ENCODE measurements at places on chromosomes 6 and 20.

DNA sequence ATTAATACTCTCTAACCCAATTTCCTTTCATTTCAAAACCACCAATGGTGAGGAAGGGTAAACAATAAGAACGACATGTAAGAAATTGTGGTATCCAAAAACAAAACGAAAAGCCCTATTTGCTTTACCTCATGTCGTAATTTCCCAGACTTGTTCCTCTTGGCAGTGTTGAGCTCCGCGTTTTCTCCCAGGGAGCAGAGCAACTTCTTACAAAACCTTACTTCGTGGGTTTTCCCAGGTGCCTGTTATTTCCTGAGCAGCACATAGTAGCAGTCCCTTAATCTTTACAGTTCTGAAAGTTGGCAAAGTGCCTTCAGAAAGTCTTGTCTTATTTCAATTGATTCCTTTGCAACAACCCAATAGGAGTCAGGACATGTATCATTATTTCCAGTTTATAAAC lies 207.9 kb upstream of the MARCKS start:
- peak; percentile 28 for DNase-seq

GRCh38 chr6:160238278-160238711 lies 20.3 kb downstream of the SLC22A2 start:
- no peak for DNase-seq

- no peak for DNase-seq
Observed at GRCh38 chr20:44809380-44810060, 826 bp downstream of the RIMS4 start.

GRCh38 chr6:56364827-56365339 lies 117.5 kb upstream of the COL21A1 start:
- peak; percentile 76 for DNase-seq

DNA sequence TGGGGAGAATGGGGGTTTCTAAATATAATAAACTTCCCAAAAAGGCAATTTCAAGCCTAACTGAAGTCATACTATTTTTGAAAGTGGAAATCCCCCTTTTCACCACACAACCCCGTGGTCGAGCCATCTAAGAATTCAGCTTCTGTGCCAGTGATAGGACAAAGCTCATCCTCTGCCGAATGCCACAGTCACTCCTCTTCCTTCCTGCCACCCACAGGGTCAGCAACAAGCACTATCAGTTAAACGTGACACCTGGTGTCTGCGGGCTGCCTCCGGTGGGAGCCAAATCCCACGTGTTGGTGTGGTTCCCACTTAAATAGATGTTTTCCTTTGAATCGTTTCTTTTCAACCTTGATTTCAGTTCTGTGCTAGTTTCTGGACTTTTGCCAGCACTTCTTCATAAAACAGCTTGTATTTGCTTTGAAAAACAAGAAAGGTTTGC lies 60.7 kb downstream of the TNFAIP3 start:
- no peak for DNase-seq

GRCh38 chr20:22944062-22944461 lies 91.0 kb upstream of the SSTR4 start:
- no peak for DNase-seq

DNA sequence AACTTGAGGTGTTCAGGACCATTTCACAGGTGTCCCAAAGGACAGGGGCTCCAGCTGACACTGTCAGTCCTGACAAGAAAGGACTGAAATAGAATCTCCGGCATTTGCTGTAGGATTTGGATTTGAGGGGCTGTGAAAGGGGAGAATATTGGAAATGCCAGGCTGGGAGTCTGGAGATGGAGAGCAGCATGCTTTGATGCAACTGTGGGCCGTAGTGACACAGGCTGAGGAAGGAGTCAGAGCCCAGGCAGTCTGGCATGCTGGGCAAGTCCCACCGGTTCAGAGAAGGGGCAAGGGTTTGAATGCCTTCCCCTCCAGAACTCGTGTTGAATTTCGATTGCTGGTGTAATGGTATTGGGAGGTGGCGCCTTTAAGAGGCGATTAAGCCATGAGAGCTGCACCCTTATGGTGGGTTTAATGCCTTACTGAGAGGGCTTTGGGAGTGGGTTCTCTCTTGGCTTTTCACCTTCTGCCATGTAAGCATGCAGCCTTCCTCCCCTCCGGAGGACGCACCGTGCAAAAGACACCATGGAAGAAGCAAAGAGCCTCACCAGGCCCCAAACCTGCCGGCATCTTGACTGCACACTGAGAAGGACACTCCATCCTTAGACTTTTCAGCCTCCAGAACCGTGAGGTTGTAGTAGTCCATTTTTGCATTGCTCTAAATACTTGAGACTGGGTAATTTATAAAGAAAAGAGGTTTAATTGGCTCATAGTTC lies 9.4 kb upstream of the PYGB start:
- no peak for DNase-seq

- DNase-seq: no peak
Observed at GRCh38 chr20:24851346-24852019, 97.6 kb upstream of the CST7 start.

DNA sequence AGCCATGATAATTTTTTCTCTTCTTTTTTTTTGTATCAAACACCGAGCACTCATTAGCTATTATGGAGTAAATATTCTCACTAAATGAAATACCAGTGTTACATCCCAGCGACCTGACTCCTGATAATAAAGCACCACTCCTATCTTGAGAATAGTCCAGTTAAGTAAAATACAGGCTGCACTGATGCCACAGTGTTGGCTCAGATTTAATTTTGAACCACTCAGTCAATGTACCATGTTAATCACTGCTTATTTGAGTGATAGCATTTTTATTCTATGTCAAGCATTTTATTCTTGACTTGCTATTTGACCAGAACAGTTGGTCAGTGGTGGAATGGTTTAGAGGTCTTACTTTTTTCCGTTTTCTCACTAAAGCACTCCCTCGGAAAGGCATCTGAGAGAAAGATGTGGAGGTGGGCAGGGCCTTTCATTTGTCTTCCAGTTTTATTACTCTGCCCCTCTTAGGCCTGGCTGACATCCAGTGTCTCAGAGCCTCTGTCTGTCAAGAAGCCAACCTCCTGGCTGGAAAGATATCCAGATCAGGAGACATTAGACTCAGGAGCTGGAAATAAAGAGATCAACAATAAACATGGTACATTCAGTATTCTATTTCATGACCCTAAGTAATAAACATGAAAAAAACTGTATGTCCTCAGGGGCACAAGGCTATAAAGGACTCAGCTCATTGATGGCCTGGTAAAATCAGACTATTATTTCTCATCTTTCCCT lies 457.8 kb downstream of the EPM2A start:
- no peak for DNase-seq

- no peak for DNase-seq
Observed at GRCh38 chr6:34050691-34051090, 95.2 kb downstream of the GRM4 start.

- DNase-seq: peak; percentile 92
Observed at GRCh38 chr6:168541307-168541706, 100.3 kb downstream of the SMOC2 start.

GRCh38 chr20:6265204-6265904 lies 142.5 kb upstream of the FERMT1 start:
- peak; percentile 23 for DNase-seq

DNA sequence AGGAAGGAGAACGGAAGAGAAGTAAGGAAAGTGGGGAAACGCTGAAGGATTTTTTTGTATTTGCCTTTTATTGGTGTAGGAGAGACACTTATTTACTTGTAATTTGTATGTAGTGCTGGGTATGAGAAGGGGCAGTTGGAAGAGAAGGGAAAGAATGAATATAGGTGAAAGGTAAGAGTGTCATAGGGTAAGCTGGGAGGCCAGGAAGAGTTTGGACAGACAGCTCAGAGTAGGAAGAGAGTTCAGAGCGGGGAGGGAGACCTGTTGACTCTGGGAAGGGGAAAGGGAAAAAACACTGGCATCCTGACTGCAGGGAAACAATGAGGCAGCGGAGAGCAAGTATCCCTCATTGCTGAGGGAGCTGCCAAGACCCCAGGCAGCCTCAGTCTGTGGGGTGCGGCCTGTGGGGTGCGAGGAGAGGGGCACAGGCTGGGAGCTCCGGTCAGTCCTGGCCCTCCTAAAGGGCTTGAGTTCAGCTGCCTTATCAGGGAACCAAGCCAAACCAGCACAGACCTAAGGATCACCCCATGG lies 3.1 kb downstream of the TRAF3IP2 start:
- no peak for DNase-seq

DNA sequence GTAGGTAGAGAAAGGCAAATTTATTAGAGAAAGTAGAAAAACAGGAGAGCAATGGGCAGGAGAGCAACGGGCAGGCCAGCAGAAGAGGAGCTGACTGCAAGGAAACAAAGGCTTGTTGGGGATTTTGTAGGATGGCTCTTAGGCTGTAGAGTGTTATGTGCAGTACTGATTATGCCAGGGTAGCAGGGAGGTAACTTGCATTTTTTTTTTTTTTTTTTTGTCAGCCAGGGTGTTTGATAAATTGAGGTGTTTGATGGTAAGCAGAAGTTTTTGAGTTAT lies 36.2 kb upstream of the IER3 start:
- DNase-seq: no peak

DNA sequence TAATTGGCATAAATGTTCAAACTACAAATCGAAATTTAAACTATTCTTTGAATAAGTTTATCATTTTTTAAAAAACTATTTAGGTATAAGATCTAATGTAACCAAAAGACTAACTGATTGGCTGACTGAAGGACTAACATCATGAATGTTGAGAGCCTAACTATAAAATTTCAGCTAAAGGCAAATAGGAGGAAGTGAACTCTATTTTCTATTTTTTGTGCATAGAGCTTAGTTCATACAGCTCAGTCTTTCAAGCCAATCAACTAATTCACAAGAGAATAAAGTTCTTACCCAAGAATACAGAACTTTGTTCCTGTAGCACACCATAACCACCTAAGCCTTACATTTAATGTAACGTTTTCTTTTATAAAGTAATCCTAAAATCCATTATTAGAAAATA lies 46.3 kb upstream of the STXBP5 start:
- DNase-seq: no peak

- peak; percentile 86 for DNase-seq
Observed at GRCh38 chr6:111552241-111552744, 53.4 kb downstream of the TRAF3IP2 start.

DNA sequence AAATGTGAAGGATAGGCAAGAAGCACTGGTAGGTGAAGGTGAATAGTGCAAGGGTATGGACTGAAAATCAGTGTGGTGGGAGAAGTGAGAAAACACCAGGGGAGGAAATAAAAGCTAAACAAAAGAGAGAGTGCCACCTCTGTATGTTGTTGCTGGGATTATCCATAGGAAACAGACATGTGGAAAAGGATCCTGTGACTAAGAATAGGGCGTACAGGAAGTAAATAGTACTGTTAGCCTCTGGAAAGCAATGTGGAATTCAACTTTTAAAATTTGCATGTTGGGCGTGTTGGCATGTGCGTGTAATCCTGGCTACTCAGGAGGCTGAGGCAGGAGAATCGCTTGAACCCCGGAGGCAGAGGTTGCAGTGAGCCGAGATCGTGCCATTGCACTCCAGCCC lies 661.7 kb downstream of the KIF16B start:
- no peak for DNase-seq

GRCh38 chr6:160391419-160392116 lies 43.4 kb downstream of the SLC22A3 start:
- DNase-seq: peak; percentile 75

- DNase-seq: no peak
Observed at GRCh38 chr6:23114812-23115504, 545.6 kb downstream of the HDGFL1 start.

GRCh38 chr6:15698471-15698870 lies 35.6 kb upstream of the DTNBP1 start:
- DNase-seq: no peak

DNA sequence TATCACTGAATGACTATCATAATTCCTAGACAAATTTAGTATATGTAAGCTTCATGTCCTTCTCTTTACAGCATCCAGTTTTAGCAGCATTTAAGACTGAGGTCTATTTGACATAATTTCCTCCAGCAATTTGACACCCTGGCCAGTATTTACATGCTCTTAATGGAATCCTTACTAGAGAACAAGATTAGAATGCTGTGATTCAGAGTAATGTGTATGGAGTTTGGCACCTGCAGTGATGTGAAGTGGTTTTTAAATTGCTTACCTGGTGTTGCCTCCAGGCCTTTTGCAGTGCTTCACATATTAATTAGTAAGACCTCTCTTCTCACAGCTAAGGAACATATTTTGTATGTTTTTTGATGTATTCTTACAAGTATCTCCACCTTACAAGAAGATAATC lies 9.8 kb downstream of the NKX2-4 start:
- DNase-seq: no peak

- peak; percentile 77 for DNase-seq
Observed at GRCh38 chr6:16639684-16640480, 121.4 kb downstream of the ATXN1 start.

DNA sequence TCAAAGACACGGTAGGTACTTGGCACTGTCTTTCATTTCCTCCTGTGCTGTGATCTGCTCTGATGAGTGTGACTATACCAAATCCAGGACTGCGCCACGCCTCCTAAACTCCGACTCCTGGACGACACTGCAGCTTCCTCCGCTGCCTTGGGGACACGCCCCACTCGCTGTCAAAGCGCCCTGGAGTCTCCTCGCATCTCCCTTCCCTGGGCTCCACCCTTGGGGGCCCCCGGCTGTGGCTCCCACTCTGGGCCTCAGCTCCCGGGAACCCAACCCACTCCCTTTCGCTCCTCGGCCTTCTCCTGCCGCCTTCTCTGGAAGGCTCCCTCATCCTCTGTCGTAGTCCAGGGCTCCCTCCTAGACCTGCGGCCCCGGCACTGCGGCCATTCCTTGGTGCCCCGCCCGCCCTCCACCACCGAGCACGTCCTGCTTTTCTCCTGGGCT lies 61.2 kb downstream of the RSPH3 start:
- DNase-seq: no peak

DNA sequence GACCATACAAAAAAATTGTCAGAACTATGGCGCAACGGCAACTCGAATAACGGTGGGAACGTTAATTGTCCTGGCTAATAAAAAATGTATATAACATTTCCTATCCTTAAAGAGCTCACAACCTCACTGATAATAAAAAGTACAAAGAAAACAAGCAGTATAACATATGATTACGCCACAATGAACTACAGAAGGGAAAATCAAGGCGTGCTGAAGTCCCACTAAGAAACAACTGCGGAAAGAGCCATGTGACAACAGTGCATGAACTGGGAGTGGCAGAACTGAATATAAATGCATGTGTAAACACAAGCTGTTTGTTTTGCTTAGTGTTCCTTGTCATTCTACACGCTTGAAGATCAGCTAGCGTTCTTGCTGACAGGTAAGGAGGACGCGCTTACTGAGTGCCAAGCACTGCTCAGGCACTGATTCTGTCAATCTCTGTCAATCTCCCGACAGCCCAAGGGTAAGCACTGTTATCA lies 466 bp upstream of the PSMB1 start:
- DNase-seq: no peak

DNA sequence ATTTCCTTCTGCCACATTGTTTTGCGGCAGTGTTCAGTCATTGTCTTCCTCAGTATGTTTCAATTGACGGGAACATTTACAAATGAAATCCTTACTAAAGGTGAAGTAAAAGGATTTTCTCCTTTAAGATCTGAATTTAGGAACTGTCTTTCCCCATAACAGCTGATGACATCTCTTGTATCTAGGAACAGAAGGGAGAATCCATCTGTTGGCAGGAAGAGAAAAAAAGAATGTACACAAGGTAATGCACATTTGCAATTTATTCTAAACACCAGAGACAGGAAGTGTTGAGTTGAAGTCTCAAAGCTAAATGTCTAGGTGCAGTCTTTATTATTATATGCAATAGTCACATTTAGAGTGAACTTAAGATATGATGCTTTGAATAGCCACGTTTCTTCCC lies 334.5 kb downstream of the HDGFL1 start:
- no peak for DNase-seq
